Osteoblast (primary cell): ENCODE measurements at places on chromosomes 13 and 19.

GRCh38 chr19:45164577-45165335 is 4.0 kb upstream of the NKPD1 start:
- peak; percentile 95 for DNase-seq

- DNase-seq = no peak
Observed at GRCh38 chr13:36417331-36417730, 15.0 kb upstream of the CCNA1 start.

- DNase-seq = peak; percentile 100
Observed at GRCh38 chr19:639253-640160, at the start of gene FGF22. TSS of gene FGF22 (plus strand) at chr19:639879. CDS start at chr19:639926, 47 bp downstream.

DNA sequence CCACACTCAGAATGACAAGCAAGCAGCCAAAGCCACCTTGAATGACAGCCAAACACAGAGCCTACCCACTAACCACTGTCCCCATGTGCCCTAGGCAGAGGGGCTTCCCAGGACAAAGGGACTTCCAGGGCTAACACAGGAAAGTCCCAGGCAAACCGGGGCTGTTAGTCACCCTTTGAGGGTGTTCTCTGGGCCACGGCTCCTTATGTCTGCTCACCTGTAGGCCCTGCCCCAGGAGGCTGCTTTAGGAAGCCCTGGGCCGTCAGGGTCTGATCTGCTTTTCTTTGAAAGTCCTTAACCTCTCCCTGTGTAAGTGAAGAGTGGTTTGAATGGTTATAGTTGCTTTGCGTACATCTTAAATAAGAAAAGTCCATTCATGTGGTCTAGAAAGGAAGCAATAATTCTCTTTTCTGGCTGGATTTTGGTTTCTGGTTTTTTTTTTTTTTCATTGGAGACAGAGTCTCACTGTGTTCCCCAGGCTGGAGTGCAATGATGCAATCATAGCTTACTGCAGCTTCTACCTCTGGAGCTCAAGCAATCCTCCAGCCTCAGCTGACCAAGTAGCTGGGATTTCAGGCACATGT is 161.4 kb downstream of the EFNB2 start:
- no peak for DNase-seq

DNA sequence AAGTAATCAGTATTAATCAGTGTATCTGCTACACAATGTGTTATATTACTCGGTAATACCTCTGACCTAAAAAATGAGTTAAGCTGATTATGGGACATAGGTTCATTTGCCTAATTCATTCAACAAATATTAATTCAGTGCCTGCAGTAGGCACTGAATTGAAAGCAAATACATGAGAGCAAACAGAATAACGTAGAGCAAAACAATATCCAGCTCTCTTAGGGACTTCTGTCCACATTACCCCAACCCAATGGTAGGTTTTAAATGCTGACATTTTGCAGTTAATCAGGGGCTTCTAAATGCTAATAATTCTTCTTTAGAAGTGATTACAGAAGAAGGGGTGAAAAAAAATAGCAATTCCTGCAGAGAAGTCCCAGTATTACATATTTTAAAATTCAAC is 4.9 kb downstream of the RCBTB2 start:
- DNase-seq = no peak

- no peak for DNase-seq
Observed at GRCh38 chr19:41265395-41266153, 1.4 kb downstream of the HNRNPUL1 start.

DNA sequence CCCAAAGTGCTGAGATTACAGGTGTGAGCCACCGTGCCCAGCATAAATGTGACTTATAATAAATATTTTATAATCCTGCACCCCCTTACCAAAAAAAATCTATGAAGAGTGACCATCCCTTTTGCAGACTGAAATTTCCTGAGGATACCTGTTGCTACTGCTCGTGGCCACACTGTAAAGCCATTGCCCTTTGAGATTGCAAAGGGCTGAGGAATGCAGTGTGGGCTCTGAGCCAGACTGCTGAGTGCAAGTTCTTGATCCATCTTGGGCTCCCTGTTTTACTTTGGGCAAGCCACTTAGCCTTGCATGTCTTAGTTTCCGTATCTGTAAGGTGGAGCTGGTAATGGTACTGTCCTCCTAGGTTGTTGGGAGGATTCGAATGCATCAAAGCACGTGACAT is 23.4 kb downstream of the SIPA1L3 start:
- no peak for DNase-seq

GRCh38 chr19:33024398-33024797 is 40.3 kb downstream of the RHPN2 start:
- no peak for DNase-seq

DNA sequence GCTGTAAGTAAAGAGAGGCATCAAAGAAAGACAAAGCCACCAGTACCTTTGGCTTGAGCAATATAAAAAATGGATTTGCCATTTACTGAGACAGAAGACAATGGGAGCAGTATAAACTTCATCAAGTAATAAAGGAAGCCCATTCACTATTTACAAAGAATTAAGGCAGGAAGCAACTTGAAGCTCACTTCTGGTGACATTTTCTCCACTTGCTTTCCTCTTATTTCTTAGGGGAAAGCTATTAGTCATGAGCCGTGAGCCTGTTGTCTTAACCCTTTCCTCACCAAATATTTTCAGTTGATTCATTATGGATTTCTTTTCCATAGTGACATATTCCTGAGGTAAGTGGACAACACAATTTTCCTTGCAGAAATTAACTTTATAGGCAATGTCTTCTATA is 156.8 kb downstream of the DNAJC3 start:
- no peak for DNase-seq

- DNase-seq = no peak
Observed at GRCh38 chr13:103952183-103952582, 886.0 kb upstream of the SLC10A2 start.

DNA sequence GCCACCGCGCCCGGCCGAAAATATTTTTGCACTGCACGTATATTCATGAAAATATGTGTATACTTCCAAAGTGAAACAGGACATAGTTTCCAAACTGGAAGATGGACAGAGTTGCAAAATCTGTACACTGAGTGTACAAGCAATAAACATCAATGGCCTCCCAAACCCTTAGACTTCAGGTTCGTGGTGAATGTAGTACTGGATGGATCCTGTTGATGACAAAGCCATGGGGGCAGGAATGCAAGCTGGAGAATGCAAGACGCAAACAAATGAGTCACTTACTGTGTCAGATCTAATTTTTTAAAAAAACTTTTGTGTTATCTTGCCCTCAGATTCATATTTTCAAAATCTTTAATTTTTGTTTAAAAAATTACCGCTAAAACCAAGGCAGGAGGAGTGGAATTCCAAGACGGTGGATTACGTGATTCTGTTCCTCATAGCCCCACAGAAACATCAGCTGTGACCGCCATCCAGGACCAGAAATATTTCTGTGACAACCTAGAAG is 12.7 kb upstream of the LILRA2 start:
- no peak for DNase-seq
